ENCODE measurements at places on chromosomes 2 and 18. TPM values are rescaled to one million over a fixed set of nuclear protein-coding genes. Genes with fewer than 3 reads are reported as not detected.

GGCX gene
- total RNA-seq: 67.3 TPM

MTCL1 gene
- 21.7 TPM for total RNA-seq

POTEI gene
- under 0.01 TPM for total RNA-seq

GAL3ST2 gene
- total RNA-seq: 0.85 TPM

RMC1 gene
- total RNA-seq: 28.5 TPM

NBAS gene
- total RNA-seq: 90.7 TPM

CROCC2 gene
- total RNA-seq: not detected

ARHGEF4 gene
- total RNA-seq: 0.58 TPM

WDR43 gene
- total RNA-seq: 108 TPM

ITPRIPL1 gene
- total RNA-seq: 1.1 TPM

PTPRN gene
- total RNA-seq: 12.7 TPM

DOK1 gene
- total RNA-seq: 74.6 TPM

IL18R1 gene
- 0.96 TPM for total RNA-seq

KLHL30 gene
- total RNA-seq: 1.7 TPM

GREB1 gene
- 0.96 TPM for total RNA-seq

SPATA3 gene
- not detected for total RNA-seq

TLK1 gene
- 12.8 TPM for total RNA-seq

CD302 gene
- total RNA-seq: 5.4 TPM

ATF2 gene
- total RNA-seq: 38.9 TPM

GRB14 gene
- 12.8 TPM for total RNA-seq

LOXHD1 gene
- not detected for total RNA-seq

SYT4 gene
- not detected for total RNA-seq

GALR1 gene
- not detected for total RNA-seq

ZNF519 gene
- 2.9 TPM for total RNA-seq

NGEF gene
- 1.9 TPM for total RNA-seq

NT5C1B gene
- not detected for total RNA-seq

KLHL14 gene
- under 0.01 TPM for total RNA-seq

MYCN gene
- not detected for total RNA-seq

ALPP gene
- total RNA-seq: not detected

RAB31 gene
- 55.6 TPM for total RNA-seq

TOGARAM2 gene
- total RNA-seq: not detected

NOSTRIN gene
- total RNA-seq: 1.4 TPM

MERTK gene
- 1.7 TPM for total RNA-seq

RHBDD1 gene
- total RNA-seq: 17.1 TPM

FOXD4L1 gene
- 0.19 TPM for total RNA-seq

RIT2 gene
- total RNA-seq: not detected

NMUR1 gene
- total RNA-seq: under 0.01 TPM

MAB21L4 gene
- not detected for total RNA-seq

CTNNA2 gene
- total RNA-seq: under 0.01 TPM

NEU2 gene
- not detected for total RNA-seq

DTNA gene
- 31.3 TPM for total RNA-seq

IL37 gene
- total RNA-seq: not detected

CNTNAP5 gene
- total RNA-seq: under 0.01 TPM

SLC35F6 gene
- 30.3 TPM for total RNA-seq

ABCG8 gene
- total RNA-seq: not detected

DHRS9 gene
- total RNA-seq: 0.19 TPM

ALPI gene
- not detected for total RNA-seq

IL1RL1 gene
- 1.1 TPM for total RNA-seq

PROKR1 gene
- total RNA-seq: not detected

HOXD13 gene
- total RNA-seq: not detected

ANTXR1 gene
- 45.2 TPM for total RNA-seq

MROH2A gene
- total RNA-seq: not detected

GLI2 gene
- 9.8 TPM for total RNA-seq

REG3A gene
- total RNA-seq: not detected
